ENCODE measurements at places on chromosomes 6 and 20.

DNA sequence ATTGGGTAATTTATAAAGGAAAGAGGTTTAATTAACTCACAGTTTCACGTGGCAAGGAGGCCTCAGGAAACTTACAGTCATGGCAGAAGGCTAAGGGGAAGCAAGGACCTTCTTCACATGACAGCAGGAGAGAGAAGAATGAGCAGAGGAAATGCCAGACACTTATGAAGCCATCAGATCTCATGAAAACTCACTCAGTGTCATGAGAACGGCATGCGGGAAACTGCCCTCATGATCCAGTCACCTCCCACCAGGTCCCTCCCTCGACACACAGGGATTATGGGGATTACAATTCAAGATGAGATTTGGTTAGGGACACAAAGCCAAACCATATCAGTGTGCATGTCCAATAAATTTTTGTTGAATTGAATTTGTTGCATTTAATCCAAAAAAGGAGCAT, 52.0 kb downstream of the ECT2L start:
- no peak for DNase-seq

DNA sequence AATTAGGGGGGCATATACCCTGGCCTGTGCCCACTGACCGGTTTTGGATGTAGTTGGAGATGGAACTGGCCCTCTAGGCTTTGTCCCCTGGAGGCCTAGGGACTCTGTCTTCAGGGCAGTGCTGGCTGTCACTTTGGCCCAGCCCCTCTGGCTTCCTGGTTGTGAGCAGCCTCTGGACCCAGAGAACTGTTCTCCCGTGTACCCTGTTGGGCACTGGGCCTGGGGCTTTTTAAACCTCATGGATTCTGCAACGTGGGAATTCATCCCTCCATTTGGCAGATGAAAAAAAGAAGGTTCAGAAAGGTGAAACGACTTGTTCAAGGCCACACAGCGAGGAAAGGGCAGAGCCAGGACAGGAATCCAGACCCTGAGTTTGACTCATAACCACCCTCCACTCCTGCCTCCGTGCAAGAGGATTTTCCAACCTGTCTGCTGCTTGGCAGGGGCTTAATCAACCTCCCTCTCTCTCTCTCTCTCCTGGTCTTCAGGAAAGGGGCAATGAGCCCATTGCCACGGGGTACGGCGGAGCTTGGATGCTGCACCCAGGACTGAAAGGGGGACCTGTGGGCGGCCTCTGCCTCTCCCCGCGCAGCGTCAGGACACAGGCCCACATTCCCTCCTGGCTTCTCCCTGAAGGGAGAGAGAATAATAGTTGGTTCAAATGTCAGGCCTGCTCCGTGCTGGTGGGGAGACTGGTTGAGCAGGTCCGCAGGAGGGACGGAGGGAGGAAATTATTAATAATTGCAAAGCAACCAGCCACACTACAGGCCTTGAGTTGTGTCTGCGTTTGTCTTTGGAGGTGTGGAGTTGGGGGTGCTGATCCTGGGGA, 56.0 kb downstream of the CEBPB start:
- DNase-seq = no peak

- DNase-seq = no peak
Observed at GRCh38 chr6:143040018-143040417, 20.7 kb upstream of the AIG1 start.

- DNase-seq = no peak
Observed at GRCh38 chr6:19999319-20000191, 162.4 kb downstream of the ID4 start.

DNA sequence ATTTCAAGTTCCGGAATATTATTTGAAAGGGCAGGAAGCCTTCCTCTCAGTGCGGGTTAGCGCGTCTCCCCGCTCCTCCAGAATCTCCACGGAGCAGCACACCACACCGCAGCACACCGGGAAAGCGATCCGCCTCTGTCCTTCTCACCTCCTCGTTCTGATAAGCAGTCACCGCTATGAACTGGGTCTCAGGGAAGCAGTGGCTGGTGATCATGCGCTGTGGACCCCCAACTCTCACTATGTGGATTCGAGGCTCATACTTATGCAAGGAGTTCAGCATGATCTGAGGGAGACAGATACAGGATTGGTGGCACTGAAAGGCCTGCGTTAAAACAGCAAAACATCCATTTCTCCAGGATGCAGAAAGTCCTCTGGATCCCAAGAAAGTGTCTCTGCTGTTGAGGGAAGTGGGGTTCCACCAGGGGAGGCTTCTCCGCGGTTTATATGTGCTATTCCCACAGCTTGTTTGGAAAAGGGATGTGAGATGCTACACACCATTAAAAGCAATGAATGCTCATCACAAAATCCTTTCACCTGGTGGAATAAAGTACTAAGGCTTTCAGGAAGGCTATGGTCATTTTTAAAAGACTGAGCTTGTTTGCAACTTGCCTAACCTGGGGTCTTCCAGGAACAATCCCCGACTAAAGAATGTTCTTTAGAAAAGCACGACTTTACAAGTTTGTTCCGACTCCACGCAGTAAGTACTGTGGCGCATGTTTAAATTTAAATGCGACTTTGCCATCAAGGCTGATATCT, 1.9 kb downstream of the TBXT start:
- no peak for DNase-seq

DNA sequence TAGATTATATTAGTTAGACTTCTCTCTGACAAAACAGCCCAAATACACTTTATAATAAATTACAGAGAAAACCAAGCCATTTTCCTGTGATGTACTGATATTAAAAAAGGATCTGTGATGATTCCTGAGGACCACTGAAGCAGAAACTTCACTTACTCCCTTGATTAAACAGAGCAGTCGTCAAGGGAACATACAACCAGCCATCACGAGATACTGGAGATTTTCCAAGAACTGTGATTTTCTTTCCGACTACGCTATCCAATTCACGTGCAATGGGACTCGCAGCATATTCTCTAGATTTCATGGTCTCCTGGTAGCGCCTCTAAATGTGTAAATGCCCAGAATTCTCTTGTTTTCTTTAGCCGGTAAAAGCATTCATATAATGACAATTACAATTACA, 377.4 kb downstream of the PHF3 start:
- no peak for DNase-seq

DNA sequence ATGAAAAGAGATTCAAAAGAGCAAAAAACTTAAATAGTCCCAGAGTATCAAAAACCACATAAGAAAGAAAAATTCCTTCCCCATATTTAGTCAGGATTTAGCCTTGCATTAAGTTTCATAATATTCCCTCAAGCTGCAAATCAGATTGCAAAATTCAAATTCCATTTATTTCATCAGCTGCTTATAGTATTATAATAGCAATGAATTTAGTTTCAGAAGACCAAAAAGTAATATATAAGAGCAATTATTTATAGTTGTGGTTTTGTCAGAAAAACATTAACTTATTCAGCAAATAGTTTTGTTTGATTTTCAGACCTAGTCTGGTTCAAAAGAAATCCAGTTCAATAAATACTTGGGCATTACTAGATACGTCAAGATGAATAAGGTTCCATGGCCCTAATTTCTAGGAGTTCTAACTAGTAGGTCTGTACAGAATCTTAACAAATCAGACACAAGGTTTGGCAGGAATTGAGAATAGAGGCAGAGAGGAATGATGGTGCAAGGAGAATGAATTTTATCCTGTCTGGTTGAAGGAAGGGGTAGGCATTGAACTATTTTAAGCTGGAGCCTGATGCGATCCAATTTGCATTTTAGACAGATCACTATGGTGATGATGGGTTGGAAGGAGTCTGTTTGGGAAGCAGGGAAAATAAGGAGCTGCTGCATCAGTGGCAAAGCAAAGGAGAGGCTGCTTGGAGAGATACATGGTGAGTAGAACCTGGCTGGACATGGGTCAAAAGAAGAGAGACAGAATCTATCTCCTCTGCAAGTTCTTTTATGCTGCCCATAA, 163.9 kb upstream of the STXBP5 start:
- no peak for DNase-seq

- DNase-seq = no peak
Observed at GRCh38 chr6:139588076-139588639, 213.7 kb upstream of the CITED2 start.

Measured in cerebellar nuclear complex (tissue), 1 donor.